ENCODE measurements at places on chromosomes 13 and 19.
A peak's percentile ranks its signal among the peaks of the same experiment; 100 is the strongest.

GRCh38 chr13:44157606-44158005 lies 216.0 kb upstream of the SERP2 start:
- DNase-seq = no peak

DNA sequence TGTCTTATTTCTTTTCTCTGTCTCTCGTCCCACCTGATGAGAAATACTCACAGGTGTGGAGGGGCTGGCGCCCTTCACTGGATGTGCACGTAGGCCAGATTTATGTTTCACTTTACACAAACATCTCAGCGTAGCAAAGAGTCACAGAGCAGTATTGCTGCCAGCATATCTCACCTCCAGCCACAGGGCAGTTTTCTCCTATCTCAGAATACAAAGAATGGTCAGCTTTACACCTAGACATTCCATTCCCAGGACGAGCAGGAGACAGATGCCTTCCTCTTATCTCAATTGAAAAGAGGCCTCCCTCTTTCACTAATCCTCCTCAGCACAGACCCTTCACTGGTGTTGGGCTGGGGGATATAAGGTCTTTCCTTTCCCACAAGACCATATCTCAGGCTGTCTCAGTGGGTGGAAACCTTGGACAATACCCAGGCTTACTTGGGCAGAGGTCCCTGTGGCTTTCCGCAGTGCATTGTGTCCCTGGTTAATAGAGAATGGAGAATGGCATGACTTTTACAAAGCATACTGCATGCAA lies 7.2 kb upstream of the ZNF611 start:
- DNase-seq = no peak

- DNase-seq = no peak
Measured at GRCh38 chr13:34410678-34411077, 531.4 kb upstream of the NBEA start.

DNA sequence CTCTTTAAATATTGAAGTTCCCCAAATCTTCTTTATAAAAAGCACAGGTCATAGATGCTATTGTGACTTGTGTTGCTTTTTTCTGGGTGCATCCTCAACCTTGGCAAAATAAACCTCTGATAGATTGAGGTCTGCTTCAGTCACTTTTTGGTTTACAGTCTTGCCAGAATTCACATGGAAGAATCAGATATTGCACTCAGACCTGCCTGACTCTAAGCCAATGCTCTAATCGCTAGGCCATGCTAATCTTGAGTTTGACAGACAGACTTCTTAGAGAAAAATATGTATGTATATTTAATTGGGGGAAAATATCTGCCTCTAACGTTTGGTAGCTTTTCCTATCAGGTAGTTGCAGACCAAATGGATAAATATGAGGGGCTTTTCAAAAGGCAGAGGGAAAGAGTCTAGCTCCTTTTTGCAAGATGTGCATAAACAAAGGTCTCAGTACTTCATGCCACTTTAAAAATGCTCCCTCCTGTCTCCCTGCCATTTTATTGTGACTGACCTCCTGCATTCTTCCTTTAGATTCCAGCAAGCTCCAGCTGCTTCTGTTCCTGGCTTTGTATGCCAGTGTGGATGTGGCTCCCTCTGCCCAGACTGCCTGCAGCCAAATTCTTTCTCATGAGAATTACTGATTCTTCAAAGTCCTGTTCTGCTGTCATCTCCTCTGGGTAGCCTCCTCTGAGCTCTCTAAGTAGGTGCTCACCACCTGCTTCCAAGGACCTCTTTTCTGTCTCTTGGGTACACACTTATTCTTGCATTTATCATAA lies 42.4 kb upstream of the RFC3 start:
- DNase-seq = no peak

DNA sequence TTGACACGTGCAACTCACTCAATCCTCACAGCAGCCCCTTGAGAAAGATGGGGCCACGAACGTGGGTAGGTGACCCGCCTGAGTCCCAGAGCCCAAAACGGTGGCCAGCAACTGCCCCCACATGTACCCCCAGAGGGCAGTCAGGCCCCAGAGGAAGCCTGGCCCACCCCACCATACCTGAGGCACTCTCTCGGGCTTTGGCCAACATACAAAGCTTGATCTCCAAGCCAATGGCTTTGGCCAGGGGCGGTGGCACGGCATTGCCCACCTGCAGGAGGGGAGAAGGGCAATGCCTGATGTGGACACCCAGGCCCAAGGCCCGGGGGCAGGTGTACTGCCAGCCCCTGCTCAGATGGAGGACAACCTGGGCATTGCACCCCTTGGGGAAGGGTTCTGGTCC lies 14.3 kb upstream of the EIF3G start:
- DNase-seq = no peak

GRCh38 chr19:51327066-51328001 lies 14.6 kb downstream of the VSIG10L start:
- peak; percentile 67 for DNase-seq

GRCh38 chr19:17718550-17718946 lies 732 bp upstream of the MAP1S start:
- no peak for DNase-seq

GRCh38 chr13:44768239-44768638 lies 192.1 kb upstream of the TSC22D1 start:
- no peak for DNase-seq

GRCh38 chr13:20550799-20551198 lies 16.2 kb upstream of the IFT88 start:
- no peak for DNase-seq

DNA sequence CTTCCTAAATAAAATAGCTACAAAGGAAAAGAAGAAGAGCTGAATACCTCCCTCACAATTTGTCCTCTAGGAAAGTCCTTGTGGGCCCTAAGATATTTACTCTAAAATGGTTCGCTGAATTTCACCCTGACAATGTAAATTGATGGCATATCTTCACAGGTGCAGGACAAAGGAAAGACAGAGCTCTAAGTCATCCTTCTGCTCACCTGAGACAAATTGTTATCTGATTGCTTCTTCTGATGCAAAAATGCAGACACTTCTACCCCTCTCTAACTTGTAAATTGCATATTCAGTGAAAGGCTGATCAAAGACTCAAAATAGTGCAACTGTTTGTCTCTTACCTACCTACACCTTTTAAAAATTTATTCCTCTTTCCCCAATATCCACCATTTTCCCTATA lies 747.2 kb upstream of the PRR20A start:
- DNase-seq = no peak

GRCh38 chr19:35445826-35446593 lies 2.0 kb upstream of the FFAR2 start:
- no peak for DNase-seq

DNA sequence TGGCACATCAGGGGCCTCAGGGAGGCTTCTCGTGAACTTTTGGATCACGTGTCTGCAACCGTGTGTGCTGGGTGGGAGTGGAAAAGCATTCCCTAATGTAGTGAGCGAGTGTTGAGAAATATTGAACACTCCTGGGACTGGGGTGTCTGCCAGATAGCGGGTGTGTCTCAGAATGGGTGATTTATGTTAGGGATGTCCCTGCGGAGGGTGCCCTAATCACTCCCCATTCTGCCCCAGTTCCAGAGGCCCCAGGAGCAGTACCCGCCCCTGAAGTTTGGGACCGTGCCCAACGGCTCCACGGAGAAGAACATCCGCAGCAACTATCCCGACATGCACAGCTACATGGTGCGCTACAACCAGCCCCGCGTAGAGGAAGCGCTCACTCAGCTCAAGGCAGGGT lies 24.2 kb upstream of the GRWD1 start:
- DNase-seq = no peak
